ENCODE measurements at places on chromosomes 1 and 21. TPM values are rescaled to one million over a fixed set of nuclear protein-coding genes. Genes with fewer than 3 reads are reported as not detected.
A peak's percentile ranks its signal among the peaks of the same experiment; 100 is the strongest.

The GJA5 gene
- total RNA-seq = 0.75 TPM

- no peaks in the 10 kb centered on the region for H3K27me3 ChIP-seq
- H3K36me3 ChIP-seq = no peaks in the 10 kb centered on the region
- H3K4me3 ChIP-seq = no peak overlapping the region
- H3K4me1 ChIP-seq = no peaks in the 10 kb centered on the region
- DNase-seq = no peak
Measured at GRCh38 chr1:101317590-101317989, 80.8 kb downstream of the S1PR1 start.

- H3K4me1 ChIP-seq = no peaks in the 10 kb centered on the region
- H3K27me3 ChIP-seq = no peaks in the 10 kb centered on the region
- DNase-seq = no peak
- peaks cover 8% of the 10 kb centered on the region for H3K36me3 ChIP-seq
- H3K4me3 ChIP-seq = no peak overlapping the region
Measured at GRCh38 chr1:113657556-113658063, 101.7 kb downstream of the PHTF1 start.

GRCh38 chr1:178023181-178023618 lies 53.3 kb upstream of the SEC16B start:
- H3K27ac ChIP-seq = peak overlapping the region; percentile 23
- H3K27me3 ChIP-seq = no peaks in the 10 kb centered on the region
- peaks cover 6% of the 10 kb centered on the region for H3K36me3 ChIP-seq
- DNase-seq = no peak
- H3K4me3 ChIP-seq = no peak overlapping the region

- H3K27ac ChIP-seq = no peak overlapping the region
- no peak overlapping the region for H3K4me3 ChIP-seq
- DNase-seq = no peak
- H3K36me3 ChIP-seq = no peaks in the 10 kb centered on the region
- no peaks in the 10 kb centered on the region for H3K27me3 ChIP-seq
- peaks cover 20% of the 10 kb centered on the region for H3K4me1 ChIP-seq
Measured at GRCh38 chr1:203302894-203303293, 2.4 kb upstream of the BTG2 start.

The WDR77 gene
- 46.0 TPM for total RNA-seq

- no peak overlapping the region for H3K27ac ChIP-seq
- no peaks in the 10 kb centered on the region for H3K36me3 ChIP-seq
- no peak overlapping the region for H3K4me3 ChIP-seq
- no peaks in the 10 kb centered on the region for H3K27me3 ChIP-seq
- H3K4me1 ChIP-seq = peaks cover 5% of the 10 kb centered on the region
Measured at GRCh38 chr1:84959294-84959693, 37.6 kb downstream of the MCOLN2 start.

- no peaks in the 10 kb centered on the region for H3K27me3 ChIP-seq
- H3K27ac ChIP-seq = no peak overlapping the region
- no peaks in the 10 kb centered on the region for H3K4me1 ChIP-seq
Measured at GRCh38 chr1:60425528-60425927, 352.0 kb upstream of the C1orf87 start.

The TMPRSS2 gene
- 516 TPM for total RNA-seq

- H3K27ac ChIP-seq = peak overlapping the region; percentile 80
- DNase-seq = no peak
- no peaks in the 10 kb centered on the region for H3K27me3 ChIP-seq
- peaks cover 19% of the 10 kb centered on the region for H3K4me1 ChIP-seq
Measured at GRCh38 chr1:164701189-164701761, 142.3 kb downstream of the PBX1 start.

The FMO3 gene
- 0.55 TPM for total RNA-seq

- H3K27me3 ChIP-seq = no peaks in the 10 kb centered on the region
- H3K4me1 ChIP-seq = peaks cover 17% of the 10 kb centered on the region
Measured at GRCh38 chr1:207844371-207844770, 66.6 kb downstream of the CD34 start.

- no peaks in the 10 kb centered on the region for H3K4me1 ChIP-seq
- no peaks in the 10 kb centered on the region for H3K36me3 ChIP-seq
- H3K27me3 ChIP-seq = no peaks in the 10 kb centered on the region
- H3K4me3 ChIP-seq = no peak overlapping the region
Measured at GRCh38 chr1:245085508-245086095, 69.2 kb upstream of the KIF26B start.

DNA sequence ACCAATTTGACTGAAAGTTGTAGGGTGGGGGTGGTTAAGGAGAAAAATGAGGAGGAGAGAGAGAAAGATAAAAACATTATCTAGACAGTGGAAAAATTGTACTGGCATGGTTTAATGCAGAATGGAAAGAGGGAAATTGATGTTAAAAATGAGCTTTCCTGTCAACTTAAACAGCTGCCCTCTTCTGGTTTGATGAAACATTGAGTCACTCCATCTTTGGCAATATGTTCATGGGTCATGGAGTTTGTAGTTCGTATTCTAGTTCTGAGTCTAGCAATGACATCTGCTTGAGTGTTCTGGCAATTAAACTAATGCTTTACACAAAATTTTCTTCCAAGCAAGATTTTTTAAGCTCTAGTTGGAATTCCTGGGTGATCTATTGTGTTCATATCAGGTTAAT lies 9.6 kb downstream of the ZNF648 start:
- DNase-seq = no peak
- H3K27ac ChIP-seq = no peak overlapping the region

The DHRS3 gene
- total RNA-seq = 122 TPM

- no peaks in the 10 kb centered on the region for H3K4me1 ChIP-seq
- no peak overlapping the region for H3K27ac ChIP-seq
- no peaks in the 10 kb centered on the region for H3K27me3 ChIP-seq
- H3K36me3 ChIP-seq = no peaks in the 10 kb centered on the region
- no peak overlapping the region for H3K4me3 ChIP-seq
Measured at GRCh38 chr1:178518894-178519293, 6.0 kb downstream of the TEX35 start.

DNA sequence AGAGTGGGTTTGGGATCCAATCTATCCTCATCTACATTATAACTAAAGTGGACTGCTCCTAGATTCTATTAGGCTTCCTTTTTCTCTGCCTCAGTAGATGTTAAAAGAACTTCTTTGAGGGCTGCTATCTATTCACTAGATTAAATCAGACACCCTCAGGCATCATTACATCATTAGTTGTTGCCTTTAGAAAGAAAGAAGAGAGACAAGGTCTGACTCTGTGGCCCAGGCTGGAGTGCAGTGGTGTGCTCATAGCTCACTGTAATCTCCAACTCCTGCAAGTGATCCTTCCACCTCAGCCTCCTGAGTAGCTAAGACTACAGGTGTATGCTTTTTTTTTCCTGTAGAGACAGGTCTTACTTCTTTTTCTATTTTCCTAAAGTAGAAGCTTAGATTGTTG lies 71.1 kb upstream of the EXO1 start:
- no peak overlapping the region for H3K4me3 ChIP-seq
- no peaks in the 10 kb centered on the region for H3K27me3 ChIP-seq
- no peak for DNase-seq
- H3K4me1 ChIP-seq = no peaks in the 10 kb centered on the region
- H3K36me3 ChIP-seq = no peaks in the 10 kb centered on the region

The CSMD2 gene
- 0.27 TPM for total RNA-seq

GRCh38 chr1:114986286-114986685 lies 43.3 kb upstream of the TSHB start:
- no peaks in the 10 kb centered on the region for H3K4me1 ChIP-seq
- no peaks in the 10 kb centered on the region for H3K36me3 ChIP-seq
- no peak for DNase-seq
- no peak overlapping the region for H3K4me3 ChIP-seq

DNA sequence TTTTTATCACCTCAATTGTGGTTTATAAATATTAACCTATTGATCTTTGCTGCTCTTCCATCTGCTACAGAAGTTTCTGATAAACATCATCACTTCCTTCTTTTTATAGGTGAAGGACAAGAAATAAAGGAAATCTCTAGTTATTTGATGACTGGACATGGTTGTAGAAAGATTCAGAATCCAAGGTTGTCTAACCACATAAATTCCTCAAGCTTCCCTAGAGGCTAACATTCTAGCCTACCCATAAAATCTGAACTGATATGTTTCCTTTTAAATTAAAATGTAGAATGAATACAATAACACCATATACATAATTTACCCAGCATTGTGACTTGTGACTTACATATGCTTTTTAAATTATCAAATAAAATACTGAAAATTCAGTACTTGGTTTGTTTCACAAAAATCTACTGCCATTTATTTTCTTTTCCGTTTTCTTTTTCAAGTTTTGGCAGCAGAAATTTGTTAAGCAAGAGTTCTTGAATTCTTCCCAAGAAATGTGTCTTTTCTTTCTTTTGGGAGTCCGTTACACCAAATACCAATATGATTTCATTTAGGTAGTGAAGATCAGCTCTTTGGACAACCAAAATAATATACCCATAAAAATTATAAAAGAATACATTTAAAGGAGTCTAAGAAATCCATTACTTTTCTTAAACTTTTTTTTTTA lies 513.2 kb upstream of the ADGRL2 start:
- no peaks in the 10 kb centered on the region for H3K4me1 ChIP-seq
- H3K36me3 ChIP-seq = no peaks in the 10 kb centered on the region
- no peak overlapping the region for H3K4me3 ChIP-seq
- H3K27me3 ChIP-seq = no peaks in the 10 kb centered on the region
- no peak overlapping the region for H3K27ac ChIP-seq

DNA sequence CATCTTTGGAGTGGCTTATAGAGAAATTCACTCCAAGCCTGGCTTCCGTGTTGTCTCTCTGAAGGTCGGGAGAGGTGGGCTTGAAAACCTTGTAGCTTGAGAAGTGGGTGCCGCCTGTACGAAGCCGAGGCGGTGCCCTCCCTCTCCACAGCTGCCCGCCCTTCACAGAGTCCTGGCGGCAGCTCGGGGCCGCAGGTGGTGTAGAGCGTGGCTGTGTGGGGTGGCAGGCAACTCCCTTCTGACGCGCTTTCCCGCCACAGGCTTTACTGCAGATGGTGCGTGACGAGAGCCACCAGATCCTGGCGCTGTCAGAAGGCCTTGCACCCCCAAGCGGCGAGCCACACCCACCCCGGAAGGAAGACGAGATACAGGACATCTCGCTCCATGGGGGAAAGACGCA lies 33.1 kb upstream of the DIP2A start:
- no peak overlapping the region for H3K27ac ChIP-seq
- no peak overlapping the region for H3K4me3 ChIP-seq
- no peaks in the 10 kb centered on the region for H3K27me3 ChIP-seq
- no peaks in the 10 kb centered on the region for H3K36me3 ChIP-seq
- DNase-seq = no peak

GRCh38 chr1:115115521-115116161 lies 26.3 kb upstream of the TSPAN2 start:
- H3K36me3 ChIP-seq = no peaks in the 10 kb centered on the region
- no peak overlapping the region for H3K4me3 ChIP-seq
- no peak overlapping the region for H3K27ac ChIP-seq

- H3K27me3 ChIP-seq = no peaks in the 10 kb centered on the region
- no peak overlapping the region for H3K27ac ChIP-seq
- H3K36me3 ChIP-seq = no peaks in the 10 kb centered on the region
- H3K4me3 ChIP-seq = no peak overlapping the region
Measured at GRCh38 chr1:208541225-208541855, 297.2 kb upstream of the PLXNA2 start.

DNA sequence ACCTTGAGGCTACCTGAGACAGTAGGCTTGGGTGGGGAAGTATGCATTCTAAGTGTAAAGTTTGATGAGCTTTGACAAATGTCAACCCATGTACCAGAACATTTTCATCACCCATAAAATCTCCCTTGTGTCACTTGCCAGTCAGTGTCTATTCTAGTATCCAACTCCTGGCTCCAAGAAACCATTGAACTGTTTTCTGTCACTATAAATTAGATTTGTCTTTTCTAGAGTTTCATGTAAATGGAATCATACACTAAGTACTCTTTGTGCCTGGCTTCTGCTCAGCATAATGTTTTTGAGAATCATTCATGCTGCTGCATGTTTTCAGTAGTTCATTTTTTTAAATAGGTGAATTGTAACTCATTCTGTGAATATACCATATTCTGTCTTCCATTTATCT lies 165.4 kb downstream of the DNM3 start:
- H3K4me3 ChIP-seq = no peak overlapping the region
- no peak overlapping the region for H3K27ac ChIP-seq
- no peak for DNase-seq
- no peaks in the 10 kb centered on the region for H3K27me3 ChIP-seq
- H3K36me3 ChIP-seq = no peaks in the 10 kb centered on the region

The NMNAT2 gene
- not detected for total RNA-seq

The CASQ1 gene
- 0.55 TPM for total RNA-seq

GRCh38 chr1:51287966-51288365 lies 42.4 kb downstream of the TTC39A start:
- no peak for DNase-seq
- H3K4me3 ChIP-seq = no peak overlapping the region
- H3K4me1 ChIP-seq = peaks cover 7% of the 10 kb centered on the region
- H3K27ac ChIP-seq = no peak overlapping the region
- no peaks in the 10 kb centered on the region for H3K27me3 ChIP-seq

The KRTAP21-2 gene
- total RNA-seq = not detected

The BCAR3 gene
- 37.4 TPM for total RNA-seq

The AURKAIP1 gene
- total RNA-seq = 197 TPM

- DNase-seq = no peak
- no peaks in the 10 kb centered on the region for H3K4me1 ChIP-seq
- no peak overlapping the region for H3K27ac ChIP-seq
- H3K36me3 ChIP-seq = no peaks in the 10 kb centered on the region
Measured at GRCh38 chr1:97778718-97779117, 142.1 kb downstream of the DPYD start.

The CD2 gene
- 8.7 TPM for total RNA-seq
